Hair follicle dermal papilla cell (primary cell): ENCODE measurements at places on chromosomes 2 and 18. TPM values are rescaled to one million over a fixed set of nuclear protein-coding genes. Genes with fewer than 3 reads are reported as not detected.

Gene GAD1
- 1.3 TPM in 2 replicates for total RNA-seq

Gene ACVR2A
- 19.1 and 32.8 TPM in 2 replicates for total RNA-seq

Gene EMILIN1
- total RNA-seq: 147 and 151 TPM in 2 replicates

Gene SPP2
- not detected in 2 replicates for total RNA-seq

Gene SLC14A1
- total RNA-seq: 2.4 and 3.9 TPM in 2 replicates

Gene PREPL
- total RNA-seq: 43.0 and 47.7 TPM in 2 replicates

Gene GPR39
- 14.1 and 15.3 TPM in 2 replicates for total RNA-seq

Gene GALR1
- total RNA-seq: under 0.01 TPM in 1 of 2 replicates, not detected in the other

Gene HOXD4
- total RNA-seq: 8.0 and 10.5 TPM in 2 replicates

Gene EPC2
- total RNA-seq: 26.4 and 29.2 TPM in 2 replicates
